ENCODE measurements at places on chromosomes 11 and 22. TPM values are rescaled to one million over a fixed set of nuclear protein-coding genes. Genes with fewer than 3 reads are reported as not detected.
A peak's percentile ranks its signal among the peaks of the same experiment; 100 is the strongest.

DNA sequence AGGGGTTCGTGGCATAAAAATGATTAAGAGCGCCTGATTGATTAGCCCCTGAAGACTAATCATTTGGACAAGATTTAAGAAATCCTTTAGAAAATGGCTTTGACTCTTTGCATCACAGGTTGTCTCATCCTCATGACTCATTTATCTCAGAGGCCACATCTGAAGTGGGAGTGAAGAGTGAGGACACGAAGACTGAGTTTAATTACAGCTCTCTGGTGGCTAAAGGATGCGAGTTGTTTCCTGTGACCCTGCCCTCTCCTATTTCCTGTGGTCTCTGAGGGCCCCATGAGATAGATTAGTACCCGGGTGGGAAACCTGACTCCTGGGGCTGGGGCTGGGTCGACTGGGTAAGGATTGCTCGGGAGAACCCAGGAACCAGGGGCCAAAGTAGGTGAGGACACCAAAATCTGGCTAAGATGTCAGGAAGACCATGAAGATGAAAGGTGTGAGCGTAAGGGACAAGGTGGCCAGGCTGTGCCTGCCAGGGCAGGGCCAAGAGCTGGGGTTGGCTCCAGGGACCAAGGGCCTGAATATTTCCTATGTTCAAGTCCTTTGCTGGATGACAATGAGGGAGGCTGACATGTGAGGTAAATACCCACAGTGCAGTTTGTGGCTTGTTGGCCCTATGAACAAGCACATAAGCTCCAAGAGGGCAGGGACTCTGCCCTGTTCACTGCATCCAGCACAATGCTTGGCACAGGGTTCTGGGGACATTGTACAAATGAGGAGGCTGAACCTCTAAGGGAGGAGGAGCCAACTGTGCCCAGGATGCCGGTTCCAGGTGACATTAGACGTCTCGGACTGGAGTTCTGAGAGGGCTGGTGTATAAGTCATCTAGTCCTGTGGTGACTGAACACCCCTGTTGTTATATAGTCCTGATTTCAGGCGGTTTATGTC lies 3.6 kb downstream of the OTOG start:
- peak; percentile 13 for DNase-seq

Gene TRIM51
- not detected for total RNA-seq

DNA sequence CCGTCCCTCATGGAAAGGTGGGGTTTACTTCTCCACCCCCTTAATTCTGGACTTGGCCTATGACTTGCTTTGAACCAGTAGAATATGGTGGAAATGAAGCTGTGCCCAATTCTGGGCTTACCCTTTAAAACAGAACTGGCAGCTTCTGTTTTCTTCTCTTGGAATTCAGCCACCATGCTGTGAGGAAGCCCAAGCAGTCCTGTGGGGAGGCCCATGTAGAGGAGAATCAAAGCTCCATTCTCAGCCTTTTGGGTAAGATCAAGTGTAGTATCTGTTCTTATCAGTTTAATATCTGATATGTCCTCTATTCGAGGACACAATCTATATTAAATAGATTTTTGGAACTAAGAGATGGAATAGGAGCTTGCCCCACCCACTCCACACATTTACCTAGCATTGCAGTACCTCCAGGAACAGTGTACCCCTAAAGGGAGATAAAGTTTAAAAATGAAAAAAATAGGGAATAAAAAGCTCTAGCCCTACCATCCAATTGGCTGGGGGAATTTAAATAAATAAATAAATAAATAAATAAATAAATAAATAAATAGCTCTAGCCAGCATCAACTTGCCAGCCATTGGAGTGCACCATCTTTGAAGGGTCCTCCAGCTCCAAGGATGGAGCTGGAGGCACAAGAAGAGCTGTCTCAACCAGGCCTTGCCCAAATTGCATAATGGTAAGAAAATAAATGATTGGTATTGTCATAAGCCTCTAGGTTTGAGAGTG lies 13.2 kb upstream of the SYVN1 start:
- DNase-seq, result no peak

DNA sequence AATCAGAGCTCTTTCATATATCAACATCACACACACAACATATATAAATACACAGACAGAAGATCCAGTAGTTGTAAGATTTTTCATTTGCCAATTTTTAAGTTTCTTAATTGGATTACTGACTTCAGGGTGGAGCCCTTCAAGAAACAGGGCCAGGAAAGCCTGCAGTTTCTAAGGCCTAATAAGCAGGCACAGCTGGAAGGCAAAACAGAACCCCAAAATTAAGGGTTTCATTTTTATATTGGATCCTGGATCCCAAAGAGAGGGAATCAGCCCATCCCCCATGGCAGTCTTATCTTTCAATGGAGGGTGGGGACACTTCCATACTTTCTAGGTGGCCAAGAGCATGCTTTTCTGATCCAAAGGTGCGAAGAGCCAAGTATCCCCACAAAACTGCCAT lies 4.7 kb upstream of the C1QTNF6 start:
- DNase-seq, result no peak

Gene SMIM38
- total RNA-seq, result not detected

DNA sequence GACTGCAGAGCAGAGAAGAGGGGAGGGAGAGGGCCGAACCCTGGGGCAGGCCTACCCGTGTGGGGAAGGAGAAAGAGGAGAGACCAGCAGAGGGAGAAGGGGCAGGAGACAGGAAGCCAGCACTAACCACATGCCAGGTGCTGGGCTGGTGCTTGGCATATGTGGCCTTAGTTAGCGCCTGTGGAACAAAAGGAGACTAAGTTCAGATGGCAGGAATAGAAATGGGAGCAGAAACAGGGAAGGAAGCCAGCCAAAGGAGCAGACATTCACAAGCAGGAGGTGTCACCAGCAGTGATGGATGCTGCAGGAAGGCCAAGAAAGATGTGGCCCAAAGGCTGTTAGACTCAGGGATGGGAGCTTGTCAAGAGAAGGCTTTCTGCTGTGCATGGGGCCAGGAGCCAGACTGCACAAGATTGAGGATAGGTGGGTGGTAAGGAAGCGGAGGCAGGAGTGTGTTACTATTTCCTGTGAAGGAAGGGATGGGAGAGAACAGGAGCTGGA lies 26.7 kb downstream of the TREH start:
- DNase-seq, result peak; percentile 71

GRCh38 chr11:12091956-12092558 lies 18.3 kb upstream of the MICAL2 start:
- no peak for DNase-seq

GRCh38 chr22:19819911-19820879 lies 34.5 kb downstream of the GNB1L start:
- no peak for DNase-seq

GRCh38 chr11:113103932-113104690 lies 142.9 kb downstream of the NCAM1 start:
- DNase-seq, result no peak

Gene OR10A2
- total RNA-seq, result not detected

Gene CELSR1
- total RNA-seq, result under 0.01 TPM

GRCh38 chr11:114522818-114523217 lies 36.9 kb downstream of the NXPE1 start:
- no peak for DNase-seq

GRCh38 chr11:102158164-102158735 lies 48.0 kb downstream of the YAP1 start:
- DNase-seq, result no peak

Gene SCN3B
- total RNA-seq, result not detected

GRCh38 chr22:37442537-37442936 lies 15.3 kb upstream of the ELFN2 start:
- DNase-seq, result peak; percentile 50

DNA sequence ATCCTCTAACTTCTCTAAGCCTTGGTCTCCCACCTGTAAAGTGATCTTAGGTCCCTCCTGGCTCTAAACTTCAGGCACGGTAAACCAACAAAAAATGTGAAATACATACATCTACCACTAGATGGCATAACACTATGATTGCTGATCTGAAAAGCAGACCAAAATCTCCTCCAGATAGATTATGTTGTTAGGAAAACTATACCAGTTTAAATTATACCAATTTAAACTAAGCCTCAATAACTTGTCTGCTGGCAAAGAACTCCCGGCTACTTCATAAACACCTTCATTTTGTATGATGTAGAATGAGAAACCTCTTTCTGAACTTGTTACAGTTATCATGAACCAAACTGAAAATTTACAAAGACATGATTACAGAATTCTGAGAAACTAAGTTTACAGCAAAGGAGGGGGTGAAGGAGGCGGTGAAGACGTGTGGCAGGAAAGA lies 85.9 kb downstream of the SBF2 start:
- peak; percentile 43 for DNase-seq

- peak; percentile 31 for DNase-seq
These were observed 802.4 kb downstream of the TBC1D22A start for GRCh38 chr22:47564651-47565434.

DNA sequence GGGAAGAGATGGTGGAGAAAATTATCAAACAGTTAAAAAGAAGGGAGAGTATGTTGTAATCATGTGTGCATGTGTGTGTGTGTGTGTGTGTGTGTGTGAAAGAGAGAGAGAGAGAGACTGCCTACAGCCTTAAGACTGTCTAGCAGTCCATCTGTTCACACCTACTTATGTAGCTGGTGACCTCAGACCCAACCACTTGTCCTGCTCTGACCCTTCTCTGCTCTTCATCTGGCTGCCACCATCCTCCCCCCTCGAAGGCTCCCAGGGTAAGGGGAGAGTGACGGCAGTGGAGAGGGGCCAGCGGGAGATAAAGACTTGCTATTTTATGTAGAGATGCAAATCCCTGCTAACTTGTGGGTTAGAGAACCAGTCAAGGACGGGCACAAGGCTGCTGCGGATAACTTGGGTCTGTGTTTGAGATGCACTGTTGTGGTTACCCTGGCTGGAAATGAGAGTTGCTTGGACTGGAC lies 24.9 kb upstream of the GRAMD1B start:
- DNase-seq, result no peak

Gene KRTAP5-7
- not detected for total RNA-seq

DNA sequence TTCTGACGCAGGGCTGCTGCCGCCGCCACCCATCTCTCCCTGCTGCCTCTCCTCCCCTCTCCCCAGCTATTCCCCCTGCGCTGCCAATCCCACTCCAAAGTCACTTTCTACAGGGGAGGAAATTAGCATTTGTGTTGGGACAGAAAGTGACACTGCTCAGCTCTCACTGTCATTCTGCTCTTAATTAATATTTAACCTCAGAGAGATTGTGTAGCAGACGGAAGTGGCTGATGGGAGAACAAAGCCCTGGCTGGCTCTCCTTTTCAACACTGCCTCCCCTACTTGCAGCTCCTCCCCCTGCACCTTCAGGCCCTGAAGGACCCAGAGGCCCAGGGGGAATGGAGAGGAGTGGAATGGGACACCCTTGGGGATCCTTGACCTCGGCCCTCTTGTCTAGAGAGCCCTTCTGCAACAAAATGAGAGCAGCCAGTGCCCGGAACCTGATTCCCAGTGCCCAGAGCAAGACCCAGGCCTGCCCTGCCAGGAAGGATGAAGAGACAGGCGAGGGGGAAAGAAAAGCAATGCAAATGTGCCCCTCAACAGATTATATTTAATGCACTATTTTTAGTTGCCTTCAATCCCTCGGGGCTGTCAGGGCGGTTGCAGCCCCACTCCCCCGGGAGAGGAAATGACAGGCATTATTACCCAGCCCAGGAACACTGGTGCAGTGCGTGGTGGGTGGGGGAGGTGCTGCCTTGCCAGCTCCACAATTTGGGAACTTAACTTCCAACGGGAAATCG lies 14.6 kb upstream of the NRGN start:
- no peak for DNase-seq

DNA sequence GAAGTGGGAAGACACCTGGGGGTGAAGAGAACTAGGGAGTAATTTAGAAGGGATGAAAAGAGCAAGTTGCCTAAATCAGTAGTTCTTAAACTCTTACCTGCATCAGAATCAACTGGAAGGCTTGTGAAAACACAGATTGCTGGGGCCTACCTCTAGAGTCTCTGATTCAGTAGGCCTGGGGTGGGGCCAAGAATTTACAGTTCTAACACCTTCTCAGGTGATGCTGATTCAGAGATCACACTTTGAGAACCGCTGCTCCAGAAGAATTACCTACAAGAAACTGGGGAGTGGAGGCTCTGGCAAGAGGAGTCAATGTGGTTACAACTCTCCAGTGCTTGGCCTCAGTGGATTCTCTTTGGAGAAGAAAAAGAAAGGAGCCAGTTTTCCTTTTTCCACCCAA lies 128.7 kb downstream of the C11orf58 start:
- DNase-seq, result no peak

- DNase-seq, result no peak
These were observed 1145.1 kb downstream of the LRRC4C start for GRCh38 chr11:40314327-40314726.

Gene TEX12
- total RNA-seq, result not detected

Gene OLFML1
- total RNA-seq, result not detected

Gene RPS3
- 996 TPM for total RNA-seq
